ENCODE measurements at places on chromosomes 7 and 10.
A peak's percentile ranks its signal among the peaks of the same experiment; 100 is the strongest.

- peak; percentile 42 for DNase-seq
Observed at GRCh38 chr10:33334153-33334804, at the start of gene NRP1. NRP1 (minus strand) TSS chr10:33334667; CDS start chr10:33334382, 285 bp downstream.

DNA sequence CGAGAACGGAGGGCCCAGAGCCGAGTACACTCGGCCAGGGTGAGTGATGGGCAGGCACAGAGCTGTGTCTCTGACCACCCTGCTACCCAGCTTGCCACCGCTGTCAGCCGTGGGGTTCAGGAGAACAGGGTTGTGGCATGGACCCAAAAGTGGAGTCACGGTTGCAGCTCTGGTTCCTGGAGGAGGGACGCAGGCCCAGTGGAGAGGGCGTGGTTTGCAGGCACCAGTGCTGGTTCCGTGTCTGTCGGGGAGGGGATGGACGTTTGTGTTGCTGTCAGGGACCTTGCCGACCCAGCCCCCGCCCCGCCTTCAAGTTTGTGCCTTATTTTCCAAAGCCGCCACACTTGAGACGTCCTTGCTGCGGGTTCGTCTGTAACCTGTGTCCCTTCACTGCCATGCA is 45.1 kb upstream of the AP5Z1 start:
- no peak for DNase-seq

GRCh38 chr10:42941295-42941644 is 135.6 kb upstream of the RET start:
- no peak for DNase-seq

- DNase-seq = peak; percentile 37
Observed at GRCh38 chr7:479115-479947, 40.3 kb downstream of the PDGFA start.

DNA sequence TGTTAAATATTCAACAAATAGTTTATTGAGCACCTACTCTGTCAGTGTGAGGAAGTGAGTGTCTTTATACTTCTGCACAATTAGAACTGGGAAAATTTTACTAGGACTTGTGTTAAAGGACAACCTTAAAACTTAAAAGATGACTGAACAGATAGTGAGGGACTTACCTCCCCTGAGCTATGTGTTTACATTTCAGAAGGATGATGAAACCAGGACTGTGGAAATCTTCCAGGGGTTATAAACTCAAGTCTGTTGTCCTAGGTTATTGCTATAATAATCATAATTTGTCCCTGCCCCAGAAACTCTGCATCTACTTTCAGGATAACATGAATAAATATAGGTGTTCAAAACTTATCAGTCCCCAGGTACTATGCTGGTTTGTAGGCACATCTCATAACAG is 261.0 kb upstream of the MKLN1 start:
- peak; percentile 85 for DNase-seq

DNA sequence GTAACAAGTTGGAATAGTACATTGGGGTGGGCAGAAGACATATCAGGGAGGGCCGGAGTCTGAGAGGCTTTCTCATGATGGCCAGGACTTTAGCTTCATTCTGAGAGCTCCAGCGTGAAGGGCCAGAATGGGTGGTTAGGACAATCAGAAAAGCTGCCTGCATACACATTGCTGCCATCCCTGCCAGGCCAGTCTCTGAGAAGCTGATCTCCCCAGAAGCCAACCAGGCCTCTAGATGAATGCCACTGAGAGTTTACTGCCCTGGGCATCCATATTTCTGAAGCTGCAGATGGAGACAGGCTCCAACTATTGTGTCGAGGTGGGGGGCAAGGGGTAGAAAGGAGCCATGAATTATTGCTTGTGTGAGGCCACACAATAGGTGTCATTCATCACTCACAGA is 32.0 kb upstream of the ARHGAP22 start:
- no peak for DNase-seq

GRCh38 chr10:5532307-5532605 is 7.5 kb downstream of the CALML3 start:
- DNase-seq = no peak

DNA sequence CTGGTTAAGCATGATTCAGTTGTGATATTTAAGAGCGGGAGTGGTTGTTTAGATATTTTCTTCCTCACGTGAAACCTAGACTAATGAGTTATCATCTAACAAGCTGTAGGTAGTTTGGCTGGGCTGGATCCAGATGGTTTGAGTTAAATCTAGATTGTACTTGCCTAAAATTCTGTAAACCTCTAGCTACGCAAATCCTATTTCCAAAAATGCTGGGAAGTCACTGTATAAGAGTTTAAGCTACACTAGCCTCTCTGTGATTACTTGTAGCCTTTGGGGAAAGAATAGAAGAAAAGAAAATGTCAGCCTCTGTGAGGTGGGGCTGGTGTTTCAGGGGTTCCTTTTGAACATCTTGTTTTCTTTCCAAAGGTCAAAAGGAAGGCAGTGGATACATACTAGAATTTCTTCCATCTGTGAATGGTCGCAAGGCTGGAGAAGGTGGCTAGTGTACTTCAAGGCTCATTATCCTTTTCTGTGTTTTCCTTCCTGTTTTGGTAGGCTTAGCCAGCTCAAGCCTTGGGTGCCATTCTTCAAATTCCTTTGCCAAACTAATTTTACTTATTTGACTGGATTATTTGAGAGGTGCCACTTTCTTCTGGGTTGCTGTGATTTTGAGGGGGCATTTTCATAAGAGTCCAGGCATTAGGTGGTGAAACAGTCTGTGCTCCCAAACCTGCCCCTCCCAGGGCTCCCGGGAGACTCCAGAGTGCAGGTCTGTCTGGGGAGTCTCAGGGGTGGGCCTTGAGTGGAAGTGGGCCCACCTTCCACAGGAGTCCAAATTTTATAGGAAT is 5.2 kb upstream of the EN2 start:
- DNase-seq = no peak

GRCh38 chr10:110574420-110574819 is 6.9 kb downstream of the SMC3 start:
- no peak for DNase-seq

DNA sequence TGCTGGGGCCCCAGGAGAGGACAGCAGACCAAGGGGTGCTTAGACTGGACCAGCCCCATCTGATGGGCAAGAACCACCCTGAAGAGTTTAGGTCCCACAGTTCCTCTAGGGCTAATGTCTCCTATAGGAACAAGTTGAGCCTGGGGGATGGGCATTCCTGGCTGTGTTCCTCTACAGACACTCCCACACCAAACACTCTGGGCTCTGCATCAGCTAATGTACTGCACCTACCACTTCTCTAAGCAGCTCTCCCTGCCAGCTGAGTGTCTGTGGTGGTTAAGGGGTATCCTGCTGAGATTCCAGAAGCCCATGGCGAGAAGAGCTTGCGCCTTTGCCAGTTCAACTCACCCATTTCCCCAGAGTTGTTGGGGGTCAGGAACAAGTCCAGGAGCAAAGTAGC is 284.1 kb upstream of the CSTF2T start:
- DNase-seq = no peak

DNA sequence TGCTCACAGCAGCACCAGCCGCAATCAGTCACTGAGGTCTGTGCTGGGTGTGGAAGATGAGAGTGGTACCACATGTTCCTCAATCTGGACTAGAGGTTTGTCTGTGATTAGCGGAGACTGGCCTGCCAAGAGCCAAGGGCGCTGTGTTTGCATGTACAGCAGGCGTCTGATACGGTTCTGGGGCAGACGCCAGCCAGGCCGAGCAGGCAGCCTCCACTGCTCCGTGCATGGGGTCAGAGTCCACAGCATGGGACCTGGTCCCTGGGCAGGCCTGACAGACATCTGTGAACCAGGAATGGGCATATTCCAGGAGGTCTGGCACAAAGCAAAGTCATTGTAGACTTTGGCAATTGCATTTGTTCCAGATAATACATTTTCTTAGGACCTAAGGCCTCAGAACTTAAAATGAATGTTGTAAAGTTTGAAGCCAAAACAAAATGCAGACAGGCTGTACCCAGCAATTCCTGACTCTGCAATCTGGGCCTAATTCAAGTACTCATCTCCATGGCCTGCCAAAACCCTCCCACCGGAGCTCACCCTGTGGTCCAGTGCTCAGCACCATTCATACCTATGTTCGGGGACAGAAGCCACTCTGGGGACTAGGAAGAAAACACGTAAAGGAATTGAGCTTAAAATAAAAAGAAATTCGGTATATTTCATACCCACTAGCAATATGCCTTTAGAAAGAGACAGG is 50.0 kb upstream of the FAM20C start:
- DNase-seq = no peak

- peak; percentile 3 for DNase-seq
Observed at GRCh38 chr7:93048136-93048930, 69.4 kb downstream of the SAMD9 start.

DNA sequence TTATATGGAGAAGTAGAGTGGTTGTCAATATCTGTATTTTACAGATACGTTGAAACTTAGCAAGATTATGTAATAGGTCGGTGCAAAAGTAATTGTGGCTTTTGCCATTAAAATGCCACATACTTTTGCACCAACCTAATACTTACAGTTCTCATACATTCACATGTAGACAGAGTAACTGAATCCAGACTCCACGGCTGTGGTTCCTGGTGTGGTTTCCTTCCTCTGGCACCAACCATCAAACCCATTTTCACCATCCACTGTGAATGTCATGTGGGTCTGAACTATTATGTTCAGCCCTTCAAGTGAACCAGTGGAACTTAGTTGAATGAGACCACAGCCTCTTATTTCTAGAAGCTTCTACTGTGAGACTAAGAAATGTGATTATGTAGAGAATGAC is 31.5 kb upstream of the SLIT1 start:
- DNase-seq = no peak

DNA sequence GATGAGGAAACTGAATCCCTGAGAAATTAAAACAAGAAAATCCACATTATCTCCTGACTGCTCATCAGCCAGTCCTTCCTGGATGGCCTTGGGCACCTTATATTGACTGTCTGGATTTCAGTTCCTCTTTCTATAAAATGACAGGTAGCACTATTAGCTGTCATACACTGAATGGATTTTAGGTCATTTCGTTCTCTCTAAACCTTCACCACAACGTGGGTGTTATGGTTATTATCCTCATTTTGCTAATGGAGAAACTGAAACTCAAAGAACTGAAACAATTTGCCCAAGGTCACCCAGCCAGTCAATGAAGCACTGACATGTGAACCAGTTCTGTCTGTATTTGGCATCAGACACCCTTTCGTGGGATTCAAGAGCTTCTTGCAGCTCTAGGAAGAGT is 193.8 kb downstream of the CYP26A1 start:
- no peak for DNase-seq

GRCh38 chr7:111370002-111370401 is 192.3 kb downstream of the IMMP2L start:
- no peak for DNase-seq

GRCh38 chr10:102652170-102652916 is 8.1 kb downstream of the TRIM8 start:
- DNase-seq = no peak

DNA sequence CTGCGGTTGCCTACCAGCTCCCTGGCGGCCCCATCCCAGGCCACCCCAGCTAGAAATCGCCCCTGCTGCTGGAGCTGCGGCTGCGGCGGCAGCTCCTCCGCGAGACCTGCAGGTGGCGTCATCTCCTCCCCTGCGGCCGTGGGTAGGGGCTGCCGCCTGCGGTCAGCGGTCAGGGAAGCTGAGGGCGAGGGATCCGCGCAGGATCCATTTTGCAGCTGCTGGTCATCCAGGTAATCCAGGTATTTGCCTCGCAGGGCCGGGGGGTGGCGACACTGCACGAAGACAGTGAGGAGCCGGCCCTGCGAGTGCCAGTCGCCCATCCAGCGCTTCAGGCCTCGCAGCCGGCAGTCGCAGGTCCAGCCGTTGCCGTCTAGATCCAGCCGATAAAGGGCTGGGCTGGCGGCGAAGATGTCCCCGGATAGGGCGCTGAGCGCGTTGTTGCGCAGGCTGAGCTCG is 1.5 kb downstream of the TRIL start:
- DNase-seq = peak; percentile 40

DNA sequence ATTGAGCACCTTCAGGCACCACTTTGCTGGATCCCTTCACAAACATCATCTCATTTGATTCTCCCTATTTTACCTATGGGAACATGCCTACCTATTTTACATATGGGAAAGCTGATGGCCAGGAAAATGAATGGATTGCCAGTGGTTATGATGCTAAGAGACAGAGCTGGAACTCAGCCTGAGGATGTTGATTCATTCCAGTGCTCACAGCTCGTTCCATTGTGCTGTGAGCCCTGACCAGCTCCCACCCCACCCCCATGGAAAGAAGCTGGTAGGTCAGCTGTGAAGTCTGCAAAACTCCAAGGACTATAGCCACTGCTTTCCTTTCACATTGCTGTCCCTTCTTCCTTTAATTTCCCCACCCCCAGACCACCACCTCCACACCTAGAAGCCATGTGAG is 9.6 kb downstream of the UBTD1 start:
- DNase-seq = peak; percentile 40

DNA sequence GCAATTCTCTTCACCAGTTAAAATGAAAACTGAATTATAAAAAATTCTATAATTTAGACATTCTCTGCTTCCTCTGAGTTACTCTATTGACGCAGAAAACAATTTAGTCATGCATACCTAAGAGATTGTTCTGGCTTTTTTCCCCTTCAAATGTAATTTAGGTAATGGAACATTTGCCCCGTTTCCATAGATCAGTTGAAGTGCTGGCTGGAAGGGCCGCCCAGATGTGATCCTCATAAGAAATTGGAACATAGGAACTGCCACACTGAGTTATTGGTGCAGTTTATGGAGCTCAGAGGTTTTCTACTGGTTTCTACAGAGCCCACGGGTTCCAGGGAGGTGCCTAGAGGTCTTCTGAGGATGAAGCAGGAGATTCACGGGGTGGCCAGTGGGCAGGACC is 581.7 kb downstream of the SDK1 start:
- DNase-seq = no peak

- no peak for DNase-seq
Observed at GRCh38 chr7:14988941-14989340, 86.4 kb upstream of the DGKB start.

- peak; percentile 59 for DNase-seq
Observed at GRCh38 chr7:91034459-91035368, 229.5 kb upstream of the FZD1 start.

GRCh38 chr10:70376436-70377378 is 5.7 kb downstream of the LRRC20 start:
- DNase-seq = peak; percentile 60

DNA sequence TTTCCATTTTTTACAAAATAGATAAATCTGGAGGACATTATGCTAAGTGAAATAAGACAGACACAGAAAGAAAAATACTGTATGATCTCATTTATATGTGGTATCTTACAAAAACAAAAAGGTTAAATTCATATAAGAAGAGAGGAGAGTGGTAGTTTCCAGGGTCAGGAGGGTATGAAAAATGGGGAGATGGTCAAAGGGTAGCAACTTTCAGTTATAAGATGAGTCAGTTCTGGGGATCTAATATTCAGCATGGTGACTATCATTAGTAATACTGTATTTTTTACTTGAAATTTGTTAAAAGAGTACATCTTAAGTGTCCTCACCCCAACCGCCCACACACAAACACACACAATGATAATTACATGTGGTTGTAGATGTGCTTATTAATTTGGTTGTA is 1250.1 kb downstream of the SORCS1 start:
- no peak for DNase-seq

DNA sequence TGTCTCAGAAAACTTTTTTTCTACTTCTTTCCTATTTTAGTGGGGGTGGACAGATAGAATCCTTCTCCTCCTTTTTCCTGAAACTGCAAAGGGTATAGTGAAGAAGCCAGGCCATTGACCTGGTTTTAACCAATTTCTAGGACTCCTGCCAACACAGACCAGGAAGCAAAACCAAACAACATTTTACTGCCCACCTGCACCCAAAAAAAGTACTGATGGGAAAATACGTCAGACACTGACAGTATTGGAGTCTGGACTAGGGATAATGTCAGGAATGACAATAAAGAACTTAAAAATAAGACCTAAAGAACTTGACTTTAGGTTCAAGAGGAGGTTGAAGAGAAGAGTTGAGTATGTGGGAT is 5.0 kb upstream of the STEAP4 start:
- no peak for DNase-seq

GRCh38 chr10:79475877-79476276 is 30.5 kb upstream of the ZCCHC24 start:
- DNase-seq = no peak
